Mammary epithelial cell (primary cell): ENCODE measurements at places on chromosomes 16 and 17. TPM values are rescaled to one million over a fixed set of nuclear protein-coding genes. Genes with fewer than 3 reads are reported as not detected.
A peak's percentile ranks its signal among the peaks of the same experiment; 100 is the strongest.

GRCh38 chr16:12771341-12771798 is 32.3 kb downstream of the CPPED1 start:
- DNase-seq = peak; percentile 48

Gene FBRS
- 7.8 TPM for polyA plus RNA-seq

Gene KCNJ12
- polyA plus RNA-seq = 0.11 TPM

DNA sequence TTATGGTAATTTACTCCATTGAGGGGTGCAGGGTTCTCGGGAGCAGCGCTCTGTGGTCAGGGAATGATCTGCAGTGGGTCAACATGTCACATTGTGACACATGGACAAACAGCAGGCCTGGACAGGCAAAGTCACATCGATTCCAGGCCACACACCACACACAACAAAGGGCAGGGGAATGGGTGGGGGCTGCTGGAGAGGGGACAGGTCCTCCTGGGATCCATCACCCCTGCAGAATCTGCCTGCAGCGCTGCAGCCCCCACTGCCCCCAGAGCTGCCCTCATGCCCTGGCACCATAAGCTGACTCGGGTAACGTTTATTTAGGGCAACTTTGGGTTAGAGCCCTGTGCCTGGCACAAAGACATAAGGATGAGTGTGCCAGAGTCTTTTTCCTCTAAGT is 9.1 kb downstream of the PEMT start:
- no peak for DNase-seq

DNA sequence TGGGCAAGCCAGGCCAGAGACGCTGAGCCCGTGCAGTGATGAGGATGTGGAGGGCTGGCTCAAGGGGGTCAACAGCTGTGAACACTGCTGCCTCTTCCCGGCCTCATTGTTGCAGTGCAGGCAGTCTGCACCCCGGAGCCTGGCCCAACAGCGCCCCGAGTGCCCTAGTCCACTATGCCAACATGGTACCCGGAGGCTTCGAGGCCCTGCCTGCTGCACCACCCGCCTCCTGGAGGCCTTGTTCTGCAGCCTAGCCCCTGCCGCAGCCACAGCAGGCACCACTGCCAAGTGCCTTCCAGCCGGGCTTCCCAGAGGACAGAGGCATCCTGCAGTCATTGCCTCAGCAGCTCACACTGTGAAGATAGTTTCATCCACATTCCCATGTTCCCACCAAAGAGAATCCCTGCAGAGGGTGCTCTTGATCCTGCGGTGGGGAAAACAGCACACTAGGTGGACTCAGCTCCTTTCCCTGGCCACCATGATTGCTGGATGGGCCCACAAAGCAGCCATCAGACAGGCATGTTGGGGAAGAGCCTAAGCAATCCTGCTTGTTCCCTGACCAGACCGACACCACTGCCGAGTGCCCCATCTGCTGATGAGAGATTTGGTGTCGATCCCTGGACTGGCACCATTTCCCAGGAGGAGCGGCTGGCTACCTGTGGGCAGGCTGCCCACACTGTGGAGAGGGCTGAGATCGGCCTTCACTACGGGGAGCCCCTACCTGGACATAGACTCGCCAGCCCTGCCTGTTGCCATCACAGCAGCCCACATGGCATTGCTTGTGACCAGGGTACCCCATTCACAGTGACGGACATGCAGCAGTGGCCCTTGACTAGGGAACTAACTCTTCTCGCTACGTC is 44.9 kb downstream of the USP22 start:
- no peak for DNase-seq

GRCh38 chr16:16868727-16869126 is 489.8 kb downstream of the NPIPA7 start:
- no peak for DNase-seq
